NCI-H187 treated with DMSO at 0.1 percent for 48 hours (cell line): ENCODE measurements at places on chromosomes 2 and 18.

DNA sequence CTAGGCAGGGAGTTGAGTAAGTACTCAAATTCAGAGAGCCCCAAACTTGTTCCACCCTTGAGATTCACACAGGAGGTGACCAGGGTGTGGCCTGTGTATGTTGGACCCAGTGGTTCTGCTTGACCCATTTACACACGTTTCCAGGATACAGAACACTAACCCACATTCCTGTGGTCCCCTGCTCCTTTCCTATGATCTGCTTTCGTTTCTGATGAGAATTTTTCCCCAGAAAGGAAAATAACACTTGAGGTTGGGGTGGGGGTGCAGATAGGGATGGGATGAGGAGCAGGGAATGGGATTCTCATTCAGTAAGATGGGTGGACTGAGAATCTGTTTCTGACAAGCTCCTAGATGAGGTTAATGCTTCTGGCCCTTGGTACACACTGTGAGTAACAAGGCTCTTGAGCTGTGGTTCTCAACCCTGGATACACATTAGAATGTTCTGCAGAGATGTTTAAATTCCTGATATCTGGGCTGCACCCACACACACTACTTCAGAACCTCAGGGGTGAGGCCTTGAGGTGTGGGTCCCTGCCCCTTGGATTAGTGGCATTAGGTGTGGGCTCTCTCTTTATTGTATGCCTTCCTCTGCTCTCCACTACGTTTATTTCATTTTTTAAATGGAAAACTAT is 58.4 kb downstream of the TPGS2 start:
- no peak for DNase-seq

DNA sequence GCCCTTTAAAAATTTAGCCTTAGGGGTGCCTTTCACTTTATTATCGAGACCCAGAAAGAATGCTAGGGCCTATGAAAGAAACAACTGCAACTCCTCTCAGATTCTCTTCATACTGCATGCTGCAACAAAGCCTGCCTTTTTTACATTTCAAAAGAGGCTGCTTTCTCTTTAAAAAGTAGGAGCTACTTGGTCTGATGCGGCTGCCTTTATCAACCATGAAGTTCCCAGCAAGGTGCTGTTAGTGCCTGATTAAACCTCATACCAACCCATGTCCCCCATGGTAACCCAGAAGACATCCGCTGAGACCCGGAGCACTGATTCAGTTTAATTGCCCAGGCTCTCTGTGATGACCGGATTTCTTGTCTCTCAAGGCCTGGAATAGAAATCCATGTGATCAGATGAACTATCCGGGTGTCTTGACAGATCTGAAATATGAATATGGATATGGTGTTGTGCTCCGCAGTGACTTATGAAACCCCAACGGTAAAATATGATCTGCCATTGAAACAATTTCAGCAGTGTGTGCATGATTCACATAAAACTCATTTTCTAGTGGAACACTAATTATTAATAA is 368.3 kb downstream of the ZNF521 start:
- DNase-seq: no peak

GRCh38 chr2:128765811-128766210 is 447.1 kb upstream of the HS6ST1 start:
- no peak for DNase-seq

DNA sequence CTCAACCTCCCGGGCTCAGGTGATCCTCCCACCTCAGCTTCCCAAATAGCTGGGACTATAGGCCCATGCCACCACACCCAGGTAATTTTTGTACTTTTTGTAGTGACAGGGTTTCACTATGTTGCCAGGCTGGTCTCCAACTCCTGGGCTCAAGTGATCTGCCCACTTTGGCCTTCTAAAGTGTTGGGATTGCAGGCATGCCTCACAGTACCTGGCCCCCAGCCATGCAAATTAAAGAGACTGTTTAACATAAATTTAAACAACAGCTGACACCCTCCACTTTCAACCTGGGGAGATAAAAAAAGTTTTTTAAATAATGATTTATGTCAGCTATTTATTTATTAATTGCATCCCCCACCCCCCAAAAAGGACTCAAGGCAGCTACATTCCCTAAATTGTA is 234.7 kb downstream of the CCDC178 start:
- no peak for DNase-seq

GRCh38 chr2:185625604-185626003 is 113.0 kb upstream of the FSIP2 start:
- DNase-seq: no peak

GRCh38 chr2:120825370-120826259 is 89.9 kb downstream of the GLI2 start:
- DNase-seq: no peak

DNA sequence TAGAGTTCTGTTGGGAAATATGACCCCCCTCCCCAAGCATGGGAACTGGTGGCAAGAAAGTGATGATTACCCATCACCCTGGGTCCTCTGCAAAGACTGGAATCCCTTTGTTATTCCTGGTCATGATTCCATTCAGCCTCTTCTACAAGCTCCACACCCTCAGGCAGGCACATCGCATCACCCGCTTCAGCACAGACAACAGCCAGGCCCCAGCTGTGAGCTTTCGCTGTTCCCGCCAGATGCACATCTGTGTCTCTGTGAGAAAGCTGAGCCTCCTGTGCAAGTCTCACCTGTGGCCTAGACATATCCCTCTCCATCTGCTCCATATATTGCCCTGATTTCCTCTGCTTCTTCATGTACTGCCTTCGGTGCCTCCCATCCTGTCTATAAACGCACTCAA is 368.0 kb upstream of the RAB6C start:
- DNase-seq: no peak

DNA sequence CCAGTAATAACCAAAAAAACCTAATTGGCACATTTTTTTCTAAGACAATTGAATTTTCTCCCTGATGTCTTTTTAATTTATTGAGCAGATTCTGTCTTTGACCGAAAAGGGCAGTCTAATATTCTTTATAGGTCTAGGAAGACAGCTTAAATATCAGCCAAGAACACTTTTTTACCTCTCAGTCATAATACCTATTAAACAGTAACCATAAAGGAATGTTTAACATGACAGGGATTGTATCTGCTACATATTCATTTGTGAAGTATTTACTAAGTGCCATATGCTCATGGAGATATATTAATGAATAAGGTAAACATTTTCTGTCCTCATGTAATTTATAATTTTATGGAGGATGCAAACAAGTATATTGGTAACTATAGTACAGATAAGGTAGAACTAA is 3.1 kb upstream of the HTR2B start:
- no peak for DNase-seq

DNA sequence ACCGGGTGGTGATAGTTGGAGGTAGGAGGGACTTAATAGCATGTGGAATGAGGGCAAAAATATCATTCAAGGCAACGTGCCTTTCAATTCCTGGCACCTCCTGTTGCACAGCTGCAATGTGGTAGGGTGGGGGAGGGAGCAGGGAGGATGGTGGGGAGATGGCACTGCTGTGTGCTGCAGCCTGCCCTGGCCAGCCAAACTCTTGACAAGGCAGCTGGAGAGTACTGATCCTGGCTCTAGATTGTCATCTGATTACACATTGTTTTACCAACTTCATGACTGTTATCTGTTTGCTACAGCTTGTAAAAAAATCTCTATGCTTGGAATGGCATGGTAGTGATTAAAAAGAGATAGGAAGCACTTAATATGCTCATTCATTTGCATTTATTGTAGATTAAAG is 47.7 kb downstream of the PLCL1 start:
- no peak for DNase-seq

DNA sequence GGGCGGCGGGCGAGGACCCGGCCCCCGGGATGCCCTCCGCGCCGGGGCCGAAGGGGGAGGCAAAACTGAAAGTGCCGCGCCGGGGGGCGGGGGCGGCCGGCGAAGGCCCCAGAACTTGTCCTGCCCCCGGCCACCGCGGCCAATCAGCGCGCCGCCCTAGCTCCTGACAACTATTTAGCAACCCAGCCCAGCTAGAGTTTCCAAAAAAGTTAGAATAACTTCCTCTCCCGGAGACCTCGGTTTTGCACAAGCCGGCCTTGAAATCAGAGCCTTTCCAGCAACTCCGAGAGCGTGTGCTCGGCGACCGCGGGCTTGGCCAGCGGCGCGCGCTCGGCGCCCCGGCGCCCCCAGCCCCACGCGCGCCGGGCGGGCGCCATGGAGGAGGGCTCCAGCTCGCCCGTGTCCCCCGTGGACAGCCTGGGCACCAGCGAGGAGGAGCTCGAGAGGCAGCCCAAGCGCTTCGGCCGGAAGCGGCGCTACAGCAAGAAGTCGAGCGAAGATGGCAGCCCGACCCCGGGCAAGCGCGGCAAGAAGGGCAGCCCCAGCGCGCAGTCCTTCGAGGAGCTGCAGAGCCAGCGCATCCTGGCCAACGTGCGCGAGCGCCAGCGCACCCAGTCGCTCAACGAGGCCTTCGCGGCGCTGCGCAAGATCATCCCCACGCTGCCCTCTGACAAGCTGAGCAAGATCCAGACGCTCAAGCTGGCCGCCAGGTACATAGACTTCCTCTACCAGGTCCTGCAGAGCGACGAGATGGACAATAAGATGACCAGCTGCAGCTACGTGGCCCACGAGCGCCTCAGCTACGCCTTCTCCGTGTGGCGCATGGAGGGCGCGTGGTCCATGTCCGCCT is at the start of gene TWIST2:
TSS of gene TWIST2 (plus strand) at position 245 of the 850 bp plus-strand sequence. CDS start at position 376, 131 bp downstream.
- DNase-seq: no peak

- no peak for DNase-seq
Observed at GRCh38 chr2:202387608-202388342, 11.6 kb downstream of the BMPR2 start.

DNA sequence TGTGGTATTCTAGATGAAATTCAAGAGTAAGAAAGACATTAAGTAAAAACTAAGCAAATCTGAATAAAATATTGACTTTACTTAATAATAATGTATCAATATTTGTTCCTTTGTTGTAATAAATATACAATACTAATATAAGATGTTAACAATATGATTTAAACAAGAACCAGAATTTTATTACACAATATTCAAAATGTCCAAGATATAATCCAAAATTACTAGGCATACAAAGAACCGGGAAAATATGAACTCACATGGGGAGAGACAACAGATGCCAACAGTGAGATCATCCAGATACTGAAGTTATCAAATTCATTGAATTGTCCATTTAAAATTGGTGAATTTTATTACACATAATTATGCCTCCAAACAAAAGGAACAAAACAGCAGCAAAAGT is 286.3 kb downstream of the AFF3 start:
- no peak for DNase-seq

GRCh38 chr2:146931109-146931508 is 913.7 kb upstream of the ACVR2A start:
- no peak for DNase-seq

DNA sequence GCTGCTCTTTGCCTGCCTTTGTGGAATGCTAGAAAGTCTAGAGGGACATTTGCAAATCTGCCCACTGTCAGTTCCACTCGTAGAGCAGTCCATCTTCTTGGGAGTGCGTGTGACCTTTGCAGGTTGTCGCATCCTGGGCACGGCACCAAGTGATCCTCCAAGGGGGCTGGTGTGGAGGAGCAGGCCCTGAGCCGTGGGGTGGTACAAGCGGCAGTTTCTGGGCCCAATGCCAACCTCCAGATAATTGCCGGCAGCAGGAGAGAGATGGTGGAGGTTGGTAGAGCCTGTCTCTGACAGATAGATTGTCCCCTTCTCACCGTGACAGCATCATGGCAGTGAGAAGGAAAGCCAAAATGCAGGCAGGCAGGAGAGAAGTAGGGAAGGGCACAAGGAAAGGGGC is 150.7 kb upstream of the SLC14A2 start:
- no peak for DNase-seq

DNA sequence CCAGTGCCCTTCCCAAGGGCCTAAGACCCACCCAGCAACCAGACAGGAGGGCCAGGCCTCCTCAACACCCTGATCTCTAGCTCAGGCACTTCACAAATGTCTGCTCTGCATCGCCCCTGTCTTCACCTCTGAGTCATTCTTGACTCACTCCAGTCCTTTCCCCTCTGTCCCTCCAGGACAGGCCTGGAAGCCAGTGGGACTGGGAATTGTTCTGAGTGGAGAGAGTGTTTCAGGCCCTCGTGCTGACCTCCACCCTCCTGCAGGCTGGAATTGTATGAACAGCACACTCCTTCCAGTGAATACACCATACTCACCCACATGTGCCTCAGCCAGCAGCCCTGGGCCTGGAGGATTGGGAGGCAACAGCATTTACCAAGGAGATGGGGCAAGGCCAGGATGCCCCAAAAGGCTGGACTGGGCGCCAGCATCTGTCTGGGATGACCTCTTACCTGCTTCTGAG is 304.2 kb downstream of the CYP26B1 start:
- no peak for DNase-seq

- no peak for DNase-seq
Observed at GRCh38 chr2:149169656-149170055, 131.2 kb downstream of the LYPD6B start.

- DNase-seq: no peak
Observed at GRCh38 chr2:53969285-53969967, 1.4 kb downstream of the PSME4 start.

- peak; percentile 90 for DNase-seq
Observed at GRCh38 chr18:8661754-8662559, 43.4 kb upstream of the MTCL1 start.

DNA sequence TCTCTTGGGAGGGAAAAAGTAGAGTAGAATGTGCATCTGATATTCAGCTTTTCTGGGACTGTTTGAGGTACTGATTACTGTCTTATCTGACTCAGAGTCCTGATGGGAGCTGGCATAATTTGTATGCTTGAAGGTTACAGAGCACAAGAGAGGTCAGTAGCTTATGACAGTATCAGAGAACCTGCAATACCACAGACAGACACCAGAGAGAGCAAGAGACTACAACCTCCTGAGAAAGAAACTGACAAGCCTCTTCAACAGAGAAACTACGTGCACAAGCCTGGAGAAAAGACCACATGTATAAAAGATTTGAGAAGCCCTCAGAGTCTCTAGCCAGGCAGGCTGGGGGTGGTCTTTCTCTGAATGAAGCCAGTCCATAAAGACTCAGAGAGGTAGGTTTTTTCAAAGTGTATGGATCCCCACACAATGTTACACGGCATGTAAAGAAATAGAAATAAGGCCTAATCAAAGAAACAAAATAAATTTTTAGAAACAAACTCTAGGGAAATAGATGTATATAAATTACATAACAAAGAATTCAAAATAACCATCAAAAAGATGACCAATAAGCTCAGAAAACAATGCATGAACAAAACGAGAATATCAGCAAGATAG is 568.3 kb downstream of the LRRTM4 start:
- peak; percentile 3 for DNase-seq

DNA sequence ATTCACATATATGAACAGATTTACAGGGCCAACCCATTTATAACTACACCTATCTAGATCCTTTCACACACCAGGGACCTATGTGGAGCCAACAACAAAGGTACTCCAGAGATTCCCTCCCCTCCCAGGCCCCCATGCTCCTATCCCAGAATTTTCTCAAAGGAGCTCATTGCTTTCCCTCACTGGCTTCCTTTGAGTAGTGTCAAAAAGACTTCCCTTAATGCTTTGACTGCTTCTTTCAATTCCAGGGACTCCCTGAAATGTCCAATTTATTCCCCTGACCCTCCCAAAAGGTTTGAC is 46.6 kb downstream of the IKZF2 start:
- no peak for DNase-seq

DNA sequence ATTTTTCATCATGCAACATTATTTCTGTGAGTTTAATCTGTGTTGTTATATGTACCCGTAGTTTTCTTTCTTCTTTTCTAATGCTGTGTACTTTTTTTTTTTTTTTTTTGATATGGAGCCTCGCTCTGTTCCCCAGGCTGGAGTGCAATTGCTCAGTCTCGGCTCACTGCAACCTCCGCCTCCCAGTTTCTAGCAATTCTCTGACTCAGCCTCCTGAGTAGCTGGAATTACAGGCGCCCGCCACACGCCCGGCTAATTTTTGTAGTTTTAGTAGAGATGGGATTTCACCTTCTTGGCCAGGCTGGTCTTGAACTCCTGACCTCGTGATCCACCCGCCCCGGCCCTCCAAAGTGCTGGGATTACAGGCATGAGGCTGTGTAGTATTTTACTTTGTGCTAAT is 155.4 kb downstream of the GALR1 start:
- DNase-seq: no peak

- no peak for DNase-seq
Observed at GRCh38 chr2:226673314-226673723, 126.3 kb downstream of the IRS1 start.
